GM23248 (cell line): ENCODE measurements at places on chromosomes 2 and 18.

DNA sequence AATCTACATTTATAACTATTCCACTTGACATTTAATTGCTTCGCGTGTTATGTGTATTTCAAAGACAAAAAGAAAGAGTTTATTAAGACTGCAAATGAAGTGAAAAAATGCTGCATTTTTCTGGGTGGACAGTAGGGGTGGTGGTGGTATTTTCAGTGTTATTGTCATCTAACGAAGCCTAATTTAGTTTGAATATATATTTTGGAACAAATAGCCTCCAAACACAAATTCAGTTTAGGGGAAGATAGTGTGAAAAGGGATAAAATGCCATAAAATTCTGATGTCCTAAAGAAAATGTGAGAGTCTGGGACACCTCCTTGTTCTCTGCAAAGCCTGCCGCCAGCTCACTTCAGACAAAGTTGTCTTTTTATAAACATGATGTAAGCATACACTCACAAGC, 425.1 kb downstream of the NRXN1 start:
- peak; percentile 1 for DNase-seq

- DNase-seq: peak; percentile 38
These were observed 219.3 kb downstream of the SPP2 start for GRCh38 chr2:234269769-234270204.

DNA sequence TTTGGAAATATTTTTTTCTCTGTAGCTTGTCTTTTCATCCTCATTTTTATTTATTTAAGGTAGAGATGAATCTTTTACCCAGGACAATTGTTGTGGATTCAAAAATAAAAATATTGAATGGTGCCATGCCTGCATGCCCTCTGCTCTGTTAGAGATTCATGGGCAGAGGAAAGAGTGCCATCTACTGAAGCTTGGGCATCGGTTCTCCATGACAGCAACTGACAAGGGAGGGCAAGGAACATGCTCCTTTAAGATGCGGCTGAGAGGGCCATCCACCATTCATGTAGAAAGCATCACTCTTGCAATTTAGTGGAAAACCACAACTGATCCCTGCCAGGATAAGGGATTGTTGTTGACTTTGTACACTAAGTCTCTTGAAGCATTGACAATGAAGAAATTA, 79.9 kb downstream of the PARD3B start:
- peak; percentile 33 for DNase-seq

GRCh38 chr2:694906-695510, 17.8 kb upstream of the TMEM18 start:
- DNase-seq: no peak

DNA sequence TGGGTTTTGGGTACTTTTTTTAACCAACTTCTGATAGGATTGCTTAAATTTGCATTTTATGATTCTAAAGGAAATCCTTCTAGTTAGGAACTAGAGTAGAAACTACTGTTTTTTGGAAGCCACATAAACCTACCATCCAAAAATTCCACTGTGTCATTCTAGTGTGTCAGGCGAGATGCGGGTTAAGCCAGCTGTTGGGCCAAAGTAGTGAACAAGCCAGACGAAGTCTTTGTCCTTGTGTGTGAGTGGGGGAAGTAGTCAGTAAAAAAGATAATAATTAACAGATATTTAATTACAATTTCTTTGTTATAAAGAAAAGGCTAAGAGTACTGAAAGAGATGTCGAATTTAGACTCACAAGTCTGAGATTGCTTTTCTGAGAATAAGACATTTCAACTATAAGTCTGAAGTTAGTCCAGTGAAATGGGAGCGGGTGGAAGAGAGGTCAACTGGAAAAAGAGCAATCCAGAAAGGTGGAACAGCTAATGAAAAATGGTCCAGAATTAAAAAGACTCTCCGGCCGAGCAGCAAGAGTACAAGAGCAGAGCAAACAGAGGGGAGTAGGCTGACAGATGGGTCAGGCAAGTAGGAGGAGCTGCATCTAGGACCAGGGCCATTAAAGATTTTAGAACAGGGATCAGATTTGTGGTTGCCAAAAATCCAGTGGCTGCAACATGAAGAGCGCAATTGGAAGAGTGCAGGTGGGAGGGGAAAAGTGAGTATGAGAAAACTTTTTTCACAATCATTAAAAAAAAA, 1.5 kb downstream of the EPB41L5 start:
- peak; percentile 5 for DNase-seq

DNA sequence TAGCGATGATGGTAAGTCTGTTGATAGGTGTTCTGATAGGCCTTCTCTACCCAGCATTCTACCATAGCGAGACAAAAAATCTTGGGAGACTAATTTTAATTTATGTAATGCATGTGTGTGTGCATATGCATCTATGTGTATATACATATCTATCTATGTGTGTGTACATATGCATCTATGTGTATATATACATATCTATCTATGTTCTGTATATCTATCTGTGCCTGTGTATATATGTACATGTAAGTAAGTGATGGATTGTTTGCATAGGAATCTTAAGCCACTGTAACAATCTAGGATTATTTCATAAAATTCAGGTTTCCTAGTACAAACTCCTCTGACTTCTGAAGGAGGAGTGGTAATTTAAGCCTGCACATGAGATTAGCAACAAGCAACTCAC, 197.2 kb upstream of the PXDN start:
- no peak for DNase-seq

- DNase-seq: no peak
These were observed 5.0 kb downstream of the SP9 start for GRCh38 chr2:174339561-174340399.

DNA sequence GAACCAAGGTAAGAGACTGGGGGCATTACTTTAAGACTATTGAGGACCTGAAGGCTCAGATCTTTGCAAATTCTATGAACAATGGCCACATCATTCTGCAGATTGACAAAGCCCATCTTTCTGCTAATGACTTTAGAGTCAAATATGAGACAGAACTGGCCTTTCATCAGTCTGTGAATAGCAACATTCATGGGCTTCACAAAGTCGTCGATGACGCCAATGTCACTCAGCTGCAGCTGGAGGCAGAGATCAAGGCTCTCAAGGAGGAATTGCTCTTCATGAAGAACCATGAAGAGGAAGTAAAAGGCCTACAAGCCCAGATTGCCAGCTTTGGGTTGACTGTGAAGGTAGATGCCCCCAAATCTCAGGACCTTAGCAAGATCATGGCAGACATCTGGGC, 43.8 kb upstream of the SLC4A10 start:
- DNase-seq: no peak

GRCh38 chr2:175755169-175755568, 246.9 kb downstream of the LNPK start:
- DNase-seq: no peak

- DNase-seq: no peak
These were observed 144.5 kb downstream of the INSIG2 start for GRCh38 chr2:118232796-118233195.

GRCh38 chr2:190964170-190964795, 49.7 kb downstream of the STAT1 start:
- no peak for DNase-seq

- DNase-seq: no peak
These were observed 42.3 kb upstream of the NCOA1 start for GRCh38 chr2:24448797-24449196.

GRCh38 chr2:157257312-157258252, at the start of gene GALNT5:
Gene GALNT5 (plus strand): TSS chr2:157257705. CDS start chr2:157258083, 378 bp downstream.
- DNase-seq: peak; percentile 86

DNA sequence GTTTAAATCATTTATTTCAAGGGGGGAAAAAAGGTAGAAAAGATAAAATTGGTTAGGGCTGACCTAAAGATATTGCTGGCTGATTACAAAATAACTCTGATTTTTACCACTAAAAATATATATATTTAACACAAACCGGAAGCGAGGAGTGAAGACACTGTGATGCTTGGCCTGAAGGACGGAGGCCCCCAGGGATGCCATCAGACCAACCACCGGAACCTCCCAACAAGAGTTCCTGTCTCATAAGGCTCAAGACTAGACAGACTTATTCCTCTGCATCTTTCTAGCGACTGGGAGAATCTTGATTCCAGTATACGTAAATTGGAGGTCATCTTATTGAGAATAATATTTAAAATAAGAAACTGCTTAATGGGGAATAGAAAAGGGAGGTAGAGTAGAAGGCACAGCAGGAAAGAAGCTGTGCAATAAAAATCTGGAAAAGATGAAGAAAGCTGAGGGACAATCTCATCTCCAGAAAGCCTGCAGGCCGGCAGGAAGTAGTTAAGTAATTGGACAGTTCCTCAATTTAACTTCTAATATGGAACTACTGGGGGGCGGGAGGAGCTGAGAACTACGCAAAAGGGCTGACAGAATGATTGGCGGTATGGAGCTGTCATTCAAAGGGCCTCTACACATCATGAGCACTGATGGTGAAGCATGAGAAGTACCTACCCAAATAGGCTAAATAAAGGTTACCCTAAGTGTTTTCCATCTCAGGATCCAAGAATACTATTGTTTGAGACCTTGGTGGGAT, 91.1 kb downstream of the DTNB start:
- no peak for DNase-seq

- no peak for DNase-seq
These were observed 77.2 kb downstream of the NAT8 start for GRCh38 chr2:73564986-73565385.

GRCh38 chr18:69858897-69859296, 88.8 kb downstream of the CD226 start:
- no peak for DNase-seq

DNA sequence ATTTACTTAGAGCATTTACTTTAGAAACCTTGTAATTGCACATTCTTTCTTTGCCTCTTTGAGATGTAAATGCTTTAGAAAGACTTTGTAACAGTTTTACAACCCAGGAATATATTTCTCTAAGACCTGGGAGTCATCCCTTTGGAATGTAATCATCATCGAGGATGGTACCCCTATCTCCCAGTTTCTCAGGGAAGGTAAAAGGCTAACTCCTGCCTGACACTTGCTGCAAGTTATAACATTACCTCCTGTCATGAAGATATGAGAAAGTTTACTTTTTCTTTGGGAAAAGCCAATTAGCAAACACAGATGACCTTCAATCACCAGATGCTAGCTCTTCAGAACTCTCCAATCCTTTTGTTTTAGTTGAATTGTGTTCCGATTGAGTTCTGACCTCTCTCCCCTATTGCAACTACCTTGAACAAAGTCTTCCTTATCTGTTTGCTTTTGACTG, 420.3 kb upstream of the FSIP2 start:
- no peak for DNase-seq

GRCh38 chr18:35993013-35993412, 20.5 kb downstream of the RMP24 start:
- DNase-seq: no peak

DNA sequence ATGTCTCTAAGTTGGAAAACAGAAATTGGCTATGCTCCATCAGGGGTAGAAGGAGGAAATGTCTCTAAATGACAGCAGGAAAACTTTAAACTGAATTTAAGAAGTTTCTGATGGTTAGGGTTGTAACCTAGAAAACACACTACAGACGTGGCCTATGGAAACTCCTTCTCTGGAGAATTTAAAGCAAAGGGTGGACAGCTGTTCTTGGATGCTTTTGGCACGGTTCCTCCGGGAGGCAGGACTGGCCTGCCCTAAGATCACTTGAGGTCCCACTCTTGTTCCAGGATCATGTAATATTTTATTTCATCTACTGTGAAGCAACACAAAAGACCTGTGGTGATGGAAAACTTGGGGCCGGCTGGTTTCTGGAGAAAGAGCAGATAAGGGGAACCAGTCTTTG, 77.0 kb downstream of the NRP2 start:
- no peak for DNase-seq

- peak; percentile 77 for DNase-seq
These were observed 4.2 kb downstream of the STAT1 start for GRCh38 chr2:191009541-191010374.

DNA sequence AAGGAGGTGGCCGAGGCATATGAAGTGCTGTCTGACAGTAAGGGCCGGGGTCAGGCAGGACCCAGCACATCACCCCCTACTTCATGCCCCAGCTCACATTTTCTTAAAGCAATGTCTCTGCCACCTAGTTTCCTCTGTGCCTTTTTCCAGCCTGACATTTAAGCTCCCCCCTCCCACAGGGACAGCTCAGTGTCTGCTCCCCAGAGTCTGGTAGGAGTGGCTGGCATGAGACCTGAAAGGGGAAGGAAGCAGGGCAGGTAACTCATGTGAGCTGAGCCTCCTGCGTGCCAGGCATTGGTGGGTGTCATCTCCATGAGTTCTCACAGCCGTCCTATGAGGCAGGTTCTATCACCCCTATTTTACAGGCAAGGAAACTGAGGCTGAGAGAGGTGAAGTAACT, 1.5 kb downstream of the DNAJB2 start:
- no peak for DNase-seq

- DNase-seq: no peak
These were observed 30.1 kb upstream of the CCL20 start for GRCh38 chr2:227783404-227784138.

GRCh38 chr18:3456686-3457069, 6.7 kb downstream of the TGIF1 start:
- DNase-seq: no peak

- DNase-seq: peak; percentile 99
These were observed 50.1 kb downstream of the GREB1 start for GRCh38 chr2:11583840-11584524.

- no peak for DNase-seq
These were observed 144.4 kb downstream of the MBP start for GRCh38 chr18:76988031-76988826.

DNA sequence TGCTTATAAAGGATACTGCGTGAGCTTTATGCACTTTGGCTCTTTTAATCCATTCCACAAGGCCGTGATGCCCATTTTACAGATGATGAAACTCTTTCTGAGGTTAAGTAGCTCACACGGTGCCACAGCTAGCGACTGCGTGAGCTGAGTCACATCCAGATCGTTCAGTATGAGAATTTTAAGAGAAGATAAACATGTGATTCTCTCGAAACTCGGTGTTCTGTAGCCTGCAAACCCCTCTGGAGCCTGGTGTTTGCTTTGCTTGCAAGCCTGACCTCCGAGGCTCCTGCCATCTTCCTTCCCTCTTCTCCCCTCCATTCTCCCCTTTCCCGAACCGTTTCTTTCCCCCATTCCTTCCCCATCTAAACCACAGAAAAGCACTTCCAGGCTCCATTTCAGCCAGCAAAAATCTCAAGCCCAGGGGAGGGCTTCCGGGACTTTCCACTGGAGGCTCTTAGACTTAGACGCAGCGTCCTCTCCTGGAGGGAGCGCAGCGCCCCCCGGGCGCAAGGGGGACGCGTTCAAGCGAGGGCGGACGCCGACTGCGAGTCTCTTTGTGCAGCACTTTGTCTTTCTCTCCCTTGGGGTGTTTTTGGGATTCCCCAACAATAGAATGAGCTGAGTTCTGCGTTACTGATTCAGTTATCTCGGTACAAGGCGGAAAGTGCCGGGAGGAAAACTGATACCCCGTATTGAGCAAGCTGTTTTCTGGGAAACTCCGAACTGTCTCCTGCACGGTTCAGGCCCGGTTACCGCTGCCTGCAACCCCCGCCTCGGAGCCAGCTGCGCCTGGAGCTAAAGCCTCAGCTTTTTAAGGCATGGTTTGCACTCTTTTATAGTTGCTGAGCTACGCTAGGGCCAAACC, 38.0 kb downstream of the CYP1B1 start:
- DNase-seq: peak; percentile 74

DNA sequence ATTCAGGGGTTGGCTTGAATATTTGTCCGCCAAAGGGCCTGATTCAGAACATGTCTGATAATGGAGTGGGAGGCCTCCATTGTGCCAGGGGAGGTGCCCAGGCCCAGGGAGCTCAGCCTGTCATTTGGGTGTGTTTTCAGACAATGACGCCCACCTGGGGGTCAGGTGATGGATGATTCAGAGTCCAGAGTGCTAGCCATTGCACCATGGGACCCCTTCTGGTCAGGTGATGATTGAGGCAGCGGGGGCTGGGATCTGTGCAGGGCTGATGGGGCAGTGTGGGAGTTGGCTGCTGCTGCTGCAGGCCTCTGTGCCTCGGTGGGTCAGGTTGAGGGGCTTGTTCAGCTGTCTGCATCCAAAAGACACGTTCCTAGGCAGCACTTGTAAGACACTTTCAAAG, 8.3 kb upstream of the ARHGEF4 start:
- no peak for DNase-seq

- DNase-seq: no peak
These were observed 385.1 kb downstream of the STK39 start for GRCh38 chr2:167862296-167862695.
